ENCODE measurements at places on chromosomes 6 and 20. TPM values are rescaled to one million over a fixed set of nuclear protein-coding genes. Genes with fewer than 3 reads are reported as not detected.

Gene REM1
- total RNA-seq = not detected

Gene COL21A1
- not detected for total RNA-seq

Gene GABRR2
- not detected for total RNA-seq

Gene GUCA1A
- total RNA-seq = not detected

Gene EBF4
- 0.25 TPM for total RNA-seq

Gene SIGLEC1
- total RNA-seq = not detected

Gene OGFR
- total RNA-seq = 43.9 TPM

Gene PERP
- 9.1 TPM for total RNA-seq

Gene E2F1
- total RNA-seq = 44.2 TPM

Gene TNF
- total RNA-seq = 0.14 TPM

Gene SMLR1
- total RNA-seq = not detected

All from G401 (cell line).